ENCODE measurements at places on chromosomes 12 and 14. TPM values are rescaled to one million over a fixed set of nuclear protein-coding genes. Genes with fewer than 3 reads are reported as not detected.

WDR20 gene
- 49.7 TPM for total RNA-seq

KITLG gene
- 35.6 TPM for total RNA-seq

- peak; percentile 80 for DNase-seq
Observed at GRCh38 chr12:8045952-8046944, 13.7 kb downstream of the FOXJ2 start.

GRCh38 chr14:75979071-75979571 lies 2.7 kb downstream of the TGFB3 start:
- no peak for DNase-seq

TAMALIN gene
- 16.5 TPM for total RNA-seq

DNA sequence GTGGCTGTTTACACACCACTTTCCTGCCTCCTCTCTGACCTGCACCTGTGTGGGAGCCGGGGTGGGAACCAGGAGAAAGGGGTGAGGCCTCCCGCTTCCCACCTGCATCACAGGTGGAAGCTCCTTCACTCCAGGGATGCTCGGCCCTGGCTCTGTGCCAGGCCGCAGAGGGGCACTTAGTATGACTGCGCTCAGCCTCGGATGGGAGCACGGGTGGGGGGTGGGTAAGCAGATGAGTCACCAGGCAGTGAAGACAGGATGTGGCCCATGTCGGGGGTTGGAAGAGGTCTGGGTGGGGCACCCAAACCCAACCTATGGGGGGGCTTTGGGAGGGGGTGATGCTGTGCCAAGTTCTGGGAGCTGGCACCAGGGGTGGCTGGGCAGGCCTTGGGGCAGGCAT lies 7.4 kb upstream of the CYP46A1 start:
- DNase-seq: no peak

KRT85 gene
- total RNA-seq: not detected

DNA sequence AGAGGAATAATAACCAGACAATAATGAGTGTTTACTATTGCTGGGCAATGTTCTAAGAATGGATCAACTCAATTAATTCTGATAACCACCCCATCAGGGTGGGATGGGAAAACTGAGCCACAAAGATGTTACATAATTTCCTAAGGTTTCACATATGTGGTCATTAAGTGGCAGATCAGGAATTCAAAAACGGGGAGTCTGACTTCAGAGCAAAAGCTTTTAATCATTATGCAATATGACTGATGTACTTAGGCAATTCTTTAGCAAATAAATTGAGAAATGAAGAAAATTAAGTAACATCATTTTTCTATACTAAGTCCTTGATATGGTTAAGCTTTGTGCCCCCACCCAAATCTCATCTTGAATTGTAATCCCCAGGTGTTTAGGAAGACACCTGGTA lies 53.4 kb downstream of the PLCZ1 start:
- DNase-seq: no peak

- no peak for DNase-seq
Observed at GRCh38 chr12:112046003-112046402, 32.8 kb downstream of the ERP29 start.

GRCh38 chr12:91249054-91249453 lies 66.4 kb upstream of the DCN start:
- DNase-seq: no peak

GRCh38 chr12:42643881-42644579 lies 54.5 kb upstream of the PRICKLE1 start:
- no peak for DNase-seq

KRT83 gene
- not detected for total RNA-seq

- DNase-seq: no peak
Observed at GRCh38 chr12:16297521-16297920, 20.0 kb upstream of the SLC15A5 start.

GRCh38 chr12:121278169-121279070 lies 18.1 kb downstream of the CAMKK2 start:
- DNase-seq: no peak
